Left renal cortex interstitium (tissue), 4 donors: ENCODE measurements at places on chromosomes 12 and 14. TPM values are rescaled to one million over a fixed set of nuclear protein-coding genes. Genes with fewer than 3 reads are reported as not detected.

The PIANP gene
- 16.3 TPM for polyA plus RNA-seq

The TAOK3 gene
- polyA plus RNA-seq, result 27.5 TPM

The OR6C68 gene
- polyA plus RNA-seq, result not detected

The NOC4L gene
- 16.8 TPM for polyA plus RNA-seq

The SLC2A3 gene
- 12.3 TPM for polyA plus RNA-seq

DNA sequence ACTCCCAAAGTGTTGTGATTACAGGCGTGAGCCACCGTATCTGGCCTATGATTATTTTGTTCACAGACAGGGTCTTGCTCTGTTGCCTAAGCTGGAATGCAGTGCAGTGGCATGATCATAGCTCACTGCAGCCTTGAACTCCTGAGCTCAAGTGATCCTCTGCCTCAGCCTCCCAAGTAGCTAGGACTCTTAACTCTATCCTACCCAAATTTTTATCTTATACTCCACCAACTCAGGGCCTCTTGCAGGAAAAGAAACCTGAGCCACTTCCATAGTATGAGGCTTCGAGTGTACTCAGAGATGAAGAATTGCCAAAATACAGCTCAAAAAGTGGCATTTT, 828 bp downstream of the MMAB start:
- no peak for DNase-seq

DNA sequence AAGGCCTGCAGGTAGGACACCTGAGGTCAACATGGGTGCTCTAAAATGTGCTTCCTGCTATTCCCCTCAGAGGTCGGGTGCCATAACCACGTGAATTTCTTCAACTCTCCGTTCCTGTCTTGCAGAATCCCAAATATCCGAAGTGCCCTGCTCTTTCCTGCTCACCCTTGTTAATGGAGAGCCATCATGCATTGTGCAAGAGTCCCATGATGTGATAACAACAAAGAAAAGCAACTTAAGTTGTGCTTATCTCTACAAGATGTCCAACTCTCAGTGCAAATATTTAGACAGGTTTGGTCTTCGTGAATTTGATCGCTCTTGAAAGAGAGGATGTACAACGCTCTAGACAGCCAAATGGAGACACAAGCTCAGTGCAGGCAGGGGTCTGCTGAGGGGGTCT, 210.6 kb upstream of the PLXNC1 start:
- DNase-seq, result no peak

DNA sequence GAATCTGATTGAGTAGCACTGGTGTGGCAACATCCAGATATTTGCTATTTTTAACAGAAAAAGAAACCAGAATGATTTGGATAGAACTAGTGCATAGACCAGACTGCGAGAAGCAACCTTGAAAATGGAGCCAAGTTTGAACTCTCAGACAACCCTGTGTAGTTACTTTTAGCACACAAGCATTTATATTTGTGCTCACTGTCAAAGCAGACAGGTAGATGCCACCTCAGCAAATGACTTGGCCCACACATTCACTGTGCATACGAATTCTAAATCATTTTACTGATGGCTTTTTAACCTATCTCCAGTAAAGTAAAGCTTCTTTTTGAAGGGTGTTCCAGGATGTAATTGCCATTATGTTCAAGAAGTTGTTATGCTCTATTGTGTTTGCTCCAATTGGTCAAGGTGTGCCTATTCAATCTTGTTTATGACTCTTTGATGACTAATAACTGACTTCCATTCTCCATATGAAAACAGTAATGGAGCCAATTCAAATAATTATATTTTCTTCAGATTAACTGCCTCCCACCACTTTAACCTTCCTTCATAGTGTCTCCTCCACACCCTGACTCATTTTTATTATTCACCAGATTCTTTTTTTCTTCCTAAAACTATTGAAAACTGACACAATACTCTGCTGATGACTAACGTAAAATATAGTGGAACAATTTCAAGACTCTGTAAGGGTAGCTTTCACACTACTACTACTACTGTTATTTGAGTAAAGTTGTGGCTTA, 138.5 kb downstream of the CCER1 start:
- DNase-seq, result no peak

DNA sequence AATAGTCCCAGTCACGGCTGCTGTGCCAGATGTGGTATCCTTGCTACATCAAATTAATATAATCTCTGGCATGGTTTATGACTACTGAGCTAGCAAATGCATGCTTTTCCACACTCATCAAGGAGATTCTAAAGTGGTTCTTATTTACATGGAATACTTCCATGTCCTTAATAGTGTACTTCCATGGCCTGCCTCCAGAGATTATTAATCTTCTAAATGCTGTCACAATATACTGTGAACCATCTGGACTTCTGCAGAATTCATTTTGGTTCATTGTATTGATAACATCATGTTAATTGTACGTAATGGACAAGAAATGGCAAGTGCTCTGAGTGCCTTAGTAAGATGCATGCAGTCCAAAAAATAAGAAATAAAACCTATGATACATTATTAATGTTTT, 230.8 kb downstream of the NUAK1 start:
- no peak for DNase-seq

GRCh38 chr14:22411398-22412055, 177.5 kb downstream of the DAD1 start:
- DNase-seq, result no peak

DNA sequence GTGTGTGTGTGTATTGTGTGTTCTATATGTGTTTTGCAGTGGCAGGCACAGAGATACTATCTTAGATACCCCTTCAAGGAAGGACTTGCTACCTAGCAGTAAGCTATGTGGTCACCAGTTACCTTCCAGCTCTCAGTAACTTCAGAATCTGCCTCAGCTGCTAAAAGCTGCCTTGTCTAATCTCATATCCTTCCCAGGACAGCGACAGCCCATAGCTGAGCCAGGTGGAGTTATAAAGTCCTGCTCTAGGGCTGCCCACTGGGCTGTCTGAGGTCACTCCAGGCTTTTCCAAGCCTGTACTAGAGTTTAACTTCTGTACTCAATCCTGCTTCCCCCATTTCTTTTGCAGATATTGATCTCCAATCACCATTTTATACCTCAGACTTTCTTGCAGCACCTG, 942.6 kb downstream of the GALC start:
- DNase-seq, result no peak

DNA sequence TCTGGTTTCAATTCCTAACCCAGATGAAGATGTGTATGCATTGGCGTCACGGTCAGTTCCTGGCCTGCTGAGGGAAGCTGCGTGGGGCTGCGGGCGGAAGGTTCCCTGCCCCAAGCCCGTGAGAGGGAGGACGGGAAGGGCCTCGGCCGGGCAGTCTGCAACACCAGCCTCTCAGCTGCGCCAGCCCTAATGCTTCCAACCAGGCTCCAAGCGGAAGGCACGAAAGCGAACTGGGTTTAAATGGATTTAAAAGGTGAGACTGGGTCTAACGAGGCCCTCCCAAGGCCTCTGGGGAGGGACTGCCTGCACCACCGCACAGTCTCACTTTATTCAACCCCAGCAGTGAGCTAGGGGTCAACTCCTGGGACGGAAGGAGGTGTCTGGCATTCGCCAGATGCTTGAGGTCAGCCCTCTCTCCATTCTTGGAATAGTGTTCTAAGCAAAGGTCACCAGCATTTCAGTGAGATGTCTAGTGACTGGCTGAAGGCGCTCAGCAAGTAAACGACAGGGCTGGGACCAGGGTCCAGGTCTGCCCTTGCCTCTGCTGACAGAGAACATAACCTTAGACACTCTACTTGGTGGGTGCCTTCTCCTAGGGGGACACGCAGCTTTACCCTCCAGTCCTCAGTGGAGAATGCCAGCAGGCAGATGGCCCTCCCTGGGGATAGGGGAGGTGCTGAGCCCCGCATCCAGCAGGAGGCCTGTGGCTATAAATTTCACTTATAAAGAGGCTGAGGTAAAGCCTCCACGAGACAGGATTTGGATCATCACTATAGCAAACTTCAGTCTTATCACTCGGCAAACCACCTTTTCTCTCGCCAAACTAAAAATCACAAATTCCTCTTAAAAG, 92.2 kb downstream of the PIWIL1 start:
- DNase-seq, result no peak

GRCh38 chr14:72781561-72782508, 112.1 kb downstream of the DPF3 start:
- no peak for DNase-seq

DNA sequence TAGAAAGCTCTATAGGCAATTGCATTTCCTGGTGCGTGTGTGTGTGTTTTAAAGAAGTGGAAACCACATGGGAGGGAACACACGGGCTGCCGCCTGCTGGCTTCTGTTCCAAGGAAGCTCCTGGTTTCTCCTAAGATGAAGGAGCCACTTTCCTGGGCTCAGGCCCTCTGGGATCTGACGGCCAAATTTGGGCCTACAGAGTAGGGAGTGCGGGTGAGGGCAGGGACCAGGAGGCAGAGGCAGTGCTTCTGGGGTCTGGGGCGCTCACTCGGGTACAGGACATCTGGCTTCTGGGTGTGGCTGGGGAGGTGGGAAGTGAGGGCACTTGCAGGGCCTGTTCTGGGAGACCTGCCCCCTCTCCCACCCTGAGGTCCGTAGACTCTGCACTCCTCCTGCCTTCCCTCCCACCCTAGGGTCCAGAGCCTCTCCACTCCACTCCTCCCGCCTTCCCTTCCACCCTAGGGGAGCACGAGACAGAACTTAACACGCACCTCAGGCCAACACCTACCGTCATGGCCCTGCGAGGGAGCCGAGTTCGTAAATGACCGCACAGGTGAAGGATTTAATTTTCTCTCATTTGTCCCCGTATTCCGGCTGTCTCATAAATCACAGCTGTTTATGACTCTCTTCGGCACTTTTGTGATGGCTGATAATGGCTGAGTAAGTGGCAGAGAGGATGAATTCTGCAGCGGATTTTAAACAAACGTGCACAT, 127.7 kb downstream of the KIF26A start:
- DNase-seq, result no peak

DNA sequence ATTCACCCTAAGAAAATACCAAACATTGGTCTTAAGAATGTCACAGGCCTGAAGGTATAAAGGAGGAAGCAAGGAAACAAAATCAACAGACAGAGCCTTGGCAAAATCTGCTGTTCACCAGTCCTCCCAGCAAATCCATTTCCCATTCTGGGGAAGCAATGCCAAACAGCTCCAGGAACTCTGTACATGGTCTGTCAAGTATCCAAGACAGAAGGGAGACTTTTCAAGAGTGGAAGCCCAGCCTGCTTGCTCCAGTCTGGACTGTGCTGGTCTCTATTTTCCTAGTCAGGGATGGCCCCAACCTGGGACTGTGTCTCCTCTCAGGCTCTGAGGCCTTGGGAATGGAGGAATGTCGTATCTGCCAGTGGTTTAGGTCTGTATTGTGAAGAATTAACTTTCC, 251.5 kb downstream of the DAD1 start:
- no peak for DNase-seq

GRCh38 chr14:75784314-75784686, 123.3 kb downstream of the TTLL5 start:
- DNase-seq, result no peak
